Esophagus muscularis mucosa (tissue), 4 donors: ENCODE measurements at places on chromosomes 2 and 18. TPM values are rescaled to one million over a fixed set of nuclear protein-coding genes. Genes with fewer than 3 reads are reported as not detected.

- no peak overlapping the region for H3K4me3 ChIP-seq
- H3K4me1 ChIP-seq, result peaks cover 41% of the 10 kb centered on the region
- H3K36me3 ChIP-seq, result no peaks in the 10 kb centered on the region
- no peak for DNase-seq
Measured at GRCh38 chr2:240255165-240255491, 114.7 kb upstream of the OTOS start.

DNA sequence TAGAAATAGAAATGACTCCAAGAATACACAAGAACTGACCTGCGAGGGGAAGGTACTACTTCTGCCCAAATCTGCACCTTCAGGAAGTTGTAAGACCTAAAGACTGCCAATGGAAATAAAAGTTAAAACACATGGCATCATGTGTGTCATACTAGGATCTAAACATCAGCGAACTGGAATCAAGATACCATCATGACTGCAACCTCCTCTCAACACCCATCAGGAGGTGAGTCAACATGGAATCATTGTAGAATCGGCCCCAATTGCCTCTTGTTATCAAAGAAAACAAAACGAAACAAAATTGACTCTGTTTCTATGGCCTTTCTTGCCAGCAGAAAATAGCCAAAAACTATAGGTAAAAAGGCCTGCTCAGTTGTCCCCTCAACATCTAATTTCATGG lies 15.1 kb downstream of the RDH14 start:
- no peak overlapping the region for H3K4me3 ChIP-seq
- no peak for DNase-seq
- no peaks in the 10 kb centered on the region for H3K4me1 ChIP-seq
- H3K27me3 ChIP-seq, result no peaks in the 10 kb centered on the region
- no peaks in the 10 kb centered on the region for H3K36me3 ChIP-seq

GAL3ST2 gene
- not detected for total RNA-seq

IL36G gene
- not detected for total RNA-seq

B4GALT6 gene
- 12.0 TPM for total RNA-seq

GRCh38 chr2:65431421-65432226 lies 775 bp downstream of the SPRED2 start:
- H3K4me3 ChIP-seq, result peak overlapping the region; percentile 89
- H3K27me3 ChIP-seq, result no peaks in the 10 kb centered on the region
- no peak for DNase-seq
- no peaks in the 10 kb centered on the region for H3K36me3 ChIP-seq

- peaks cover 71% of the 10 kb centered on the region for H3K4me1 ChIP-seq
- no peak overlapping the region for H3K4me3 ChIP-seq
- DNase-seq, result no peak
- no peaks in the 10 kb centered on the region for H3K36me3 ChIP-seq
- no peaks in the 10 kb centered on the region for H3K27me3 ChIP-seq
Measured at GRCh38 chr2:9262671-9263171, 56.1 kb downstream of the ASAP2 start.

GRCh38 chr2:42385225-42385624 lies 24.2 kb upstream of the COX7A2L start:
- no peak for DNase-seq
- H3K4me3 ChIP-seq, result no peak overlapping the region
- H3K36me3 ChIP-seq, result no peaks in the 10 kb centered on the region
- no peaks in the 10 kb centered on the region for H3K4me1 ChIP-seq
- no peak overlapping the region for H3K27ac ChIP-seq
- H3K27me3 ChIP-seq, result no peaks in the 10 kb centered on the region

- H3K27ac ChIP-seq, result no peak overlapping the region
- no peaks in the 10 kb centered on the region for H3K36me3 ChIP-seq
- no peak overlapping the region for H3K4me3 ChIP-seq
- DNase-seq, result no peak
- H3K4me1 ChIP-seq, result no peaks in the 10 kb centered on the region
- H3K27me3 ChIP-seq, result no peaks in the 10 kb centered on the region
Measured at GRCh38 chr2:128608921-128609880, 290.5 kb upstream of the HS6ST1 start.

FAM237A gene
- not detected for total RNA-seq

DNA sequence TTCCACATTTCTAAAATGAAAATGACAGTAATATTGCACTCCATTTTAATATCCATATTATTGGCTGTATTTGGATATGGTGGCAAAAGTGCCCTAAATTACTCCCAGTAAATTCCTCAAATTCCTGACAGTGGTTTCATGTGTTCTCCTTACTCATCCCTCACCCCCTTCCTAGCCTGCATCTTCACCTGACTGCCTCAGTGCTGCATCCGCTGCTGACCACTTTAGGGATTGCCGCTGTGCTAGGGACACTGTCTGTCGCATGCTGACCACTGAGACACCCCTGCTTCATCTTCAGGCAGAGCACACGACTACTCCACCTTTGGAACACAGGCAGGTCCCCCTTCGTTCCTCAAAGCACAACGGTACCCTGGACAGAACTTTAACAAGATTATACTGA lies 32.6 kb downstream of the DSEL start:
- no peaks in the 10 kb centered on the region for H3K27me3 ChIP-seq
- H3K27ac ChIP-seq, result no peak overlapping the region
- H3K36me3 ChIP-seq, result no peaks in the 10 kb centered on the region
- H3K4me1 ChIP-seq, result no peaks in the 10 kb centered on the region

DNA sequence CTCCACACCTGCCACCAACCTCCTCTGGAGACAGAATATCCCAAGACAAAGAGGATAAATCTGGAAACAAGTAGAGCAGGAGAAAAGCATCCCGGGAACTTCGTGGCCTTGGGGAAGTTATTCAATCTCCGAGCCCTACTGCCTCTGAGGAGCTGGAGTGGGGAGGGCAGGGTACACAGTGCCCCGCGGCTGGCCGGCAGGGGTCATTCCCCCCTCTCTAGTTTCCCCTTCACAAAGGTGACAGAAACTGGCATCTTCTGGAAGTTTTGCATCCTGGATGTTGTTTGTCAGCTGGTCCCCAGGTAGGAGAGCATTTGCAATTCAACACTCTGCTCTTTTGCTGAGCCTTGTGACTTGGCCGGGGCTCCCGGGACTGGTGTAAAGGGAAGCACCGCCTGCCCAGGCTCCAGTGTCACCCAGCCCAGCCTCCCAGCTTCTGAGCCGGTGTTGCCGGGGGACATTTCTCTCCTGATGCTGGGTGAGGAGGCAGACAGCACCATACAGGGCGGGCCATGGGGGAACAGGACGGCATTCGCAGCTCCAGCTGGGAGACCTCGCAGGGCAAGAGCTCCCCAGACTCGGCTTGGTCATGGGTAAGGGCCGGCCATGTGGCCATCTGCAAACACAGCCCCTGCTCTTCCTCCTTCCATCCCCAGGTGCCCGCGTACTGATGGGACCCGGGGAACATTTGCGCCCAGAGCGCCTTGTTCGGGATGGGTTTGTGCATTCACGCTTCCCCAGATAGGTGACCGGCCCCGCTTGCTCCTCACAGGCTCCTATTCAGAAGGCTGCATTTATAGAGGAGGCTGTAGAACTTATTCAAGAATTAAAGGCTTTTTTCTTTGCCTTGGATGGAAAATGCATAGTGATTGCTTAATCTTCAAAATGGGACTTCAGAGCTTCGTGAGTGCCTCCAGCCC lies 7.4 kb upstream of the NTSR2 start:
- H3K27me3 ChIP-seq, result peaks cover 27% of the 10 kb centered on the region
- no peak for DNase-seq
- no peaks in the 10 kb centered on the region for H3K36me3 ChIP-seq
- H3K4me3 ChIP-seq, result no peak overlapping the region

DNA sequence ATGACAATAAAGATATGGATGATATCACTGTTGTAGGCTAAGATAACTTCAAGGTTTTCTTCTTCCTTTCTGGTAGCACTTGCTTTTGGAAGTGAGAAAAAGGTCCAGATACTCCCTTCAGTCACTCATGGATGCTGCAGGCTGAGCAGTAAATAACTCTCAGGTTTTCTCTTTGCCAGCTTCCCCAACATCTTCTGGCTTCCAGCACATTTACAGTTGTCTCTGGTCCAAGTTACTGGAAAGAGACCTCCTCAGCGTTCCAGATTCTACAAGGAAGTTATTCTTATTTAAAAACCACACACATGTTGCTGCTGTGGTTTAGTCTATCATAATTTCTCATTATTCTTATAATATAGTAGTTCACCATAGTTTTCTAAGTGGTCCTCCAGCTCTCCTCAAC lies 383.4 kb downstream of the PLCL1 start:
- no peak for DNase-seq
- no peaks in the 10 kb centered on the region for H3K27me3 ChIP-seq
- H3K36me3 ChIP-seq, result no peaks in the 10 kb centered on the region
- no peak overlapping the region for H3K27ac ChIP-seq
- no peak overlapping the region for H3K4me3 ChIP-seq
- peaks cover 4% of the 10 kb centered on the region for H3K4me1 ChIP-seq

DNA sequence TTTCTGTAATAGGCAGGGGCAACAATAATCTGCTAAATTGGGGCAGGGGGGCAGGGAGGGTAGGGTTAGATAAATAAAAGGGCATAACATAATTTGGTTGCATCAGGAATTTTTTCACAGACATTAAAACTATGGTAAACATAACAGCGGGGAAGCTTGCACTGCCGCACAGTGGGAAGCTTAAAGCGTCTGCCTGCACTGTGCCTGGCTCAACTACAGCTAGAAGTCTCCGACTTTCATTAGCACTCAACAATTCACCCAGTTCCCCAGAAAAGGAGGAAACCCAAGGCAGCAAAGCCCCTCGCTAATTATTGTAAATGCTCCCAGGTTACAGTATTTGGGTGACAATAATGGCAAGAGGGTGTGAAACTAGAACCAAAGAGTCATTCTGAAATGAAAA lies 562.9 kb downstream of the ARHGAP15 start:
- H3K27ac ChIP-seq, result no peak overlapping the region
- H3K4me3 ChIP-seq, result no peak overlapping the region
- no peak for DNase-seq
- no peaks in the 10 kb centered on the region for H3K4me1 ChIP-seq
- no peaks in the 10 kb centered on the region for H3K27me3 ChIP-seq

- H3K27me3 ChIP-seq, result no peaks in the 10 kb centered on the region
- DNase-seq, result peak; percentile 92
- no peak overlapping the region for H3K4me3 ChIP-seq
- H3K4me1 ChIP-seq, result peaks cover 14% of the 10 kb centered on the region
- H3K27ac ChIP-seq, result no peak overlapping the region
Measured at GRCh38 chr2:191376981-191377629, 131.9 kb downstream of the MYO1B start.

GRCh38 chr2:3151153-3151918 lies 226.3 kb downstream of the EIPR1 start:
- H3K4me3 ChIP-seq, result no peak overlapping the region
- DNase-seq, result no peak
- H3K4me1 ChIP-seq, result no peaks in the 10 kb centered on the region
- H3K27ac ChIP-seq, result no peak overlapping the region
- H3K27me3 ChIP-seq, result no peaks in the 10 kb centered on the region
- H3K36me3 ChIP-seq, result no peaks in the 10 kb centered on the region

DNA sequence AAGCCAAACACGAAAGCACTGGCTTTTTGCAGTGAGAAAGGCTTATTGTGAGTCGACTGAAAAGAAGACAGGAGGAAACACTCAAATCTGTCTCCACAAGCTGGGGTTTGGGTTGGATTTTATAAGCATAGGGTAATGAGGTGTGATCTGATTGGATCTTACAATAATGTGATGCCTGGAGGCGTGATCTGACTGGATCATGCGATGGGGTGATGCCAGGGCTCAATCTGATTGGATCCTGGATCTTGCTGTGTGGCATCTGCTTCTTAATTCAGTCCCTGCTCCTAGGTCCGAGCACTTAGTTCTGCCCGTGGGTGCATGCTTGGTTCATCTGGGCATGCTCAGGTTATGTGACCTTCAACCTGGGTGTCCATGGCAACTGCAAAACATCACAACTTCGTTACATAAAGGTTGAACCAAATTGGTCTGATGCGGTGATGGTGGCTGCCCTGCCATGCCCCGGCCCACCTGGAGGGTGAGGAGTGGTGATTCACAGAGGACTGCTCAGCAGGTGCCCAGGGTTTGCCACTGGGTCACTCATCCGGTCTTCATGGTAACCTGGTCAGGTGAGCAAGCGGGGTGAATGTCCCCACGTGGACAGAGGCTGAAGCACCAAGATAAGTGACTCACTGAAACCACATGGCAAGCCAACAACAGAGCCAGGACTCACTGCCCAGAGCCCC lies 111.0 kb downstream of the KCNF1 start:
- DNase-seq, result no peak
- no peaks in the 10 kb centered on the region for H3K4me1 ChIP-seq
- no peak overlapping the region for H3K27ac ChIP-seq
- no peak overlapping the region for H3K4me3 ChIP-seq
- no peaks in the 10 kb centered on the region for H3K27me3 ChIP-seq
- no peaks in the 10 kb centered on the region for H3K36me3 ChIP-seq

DNA sequence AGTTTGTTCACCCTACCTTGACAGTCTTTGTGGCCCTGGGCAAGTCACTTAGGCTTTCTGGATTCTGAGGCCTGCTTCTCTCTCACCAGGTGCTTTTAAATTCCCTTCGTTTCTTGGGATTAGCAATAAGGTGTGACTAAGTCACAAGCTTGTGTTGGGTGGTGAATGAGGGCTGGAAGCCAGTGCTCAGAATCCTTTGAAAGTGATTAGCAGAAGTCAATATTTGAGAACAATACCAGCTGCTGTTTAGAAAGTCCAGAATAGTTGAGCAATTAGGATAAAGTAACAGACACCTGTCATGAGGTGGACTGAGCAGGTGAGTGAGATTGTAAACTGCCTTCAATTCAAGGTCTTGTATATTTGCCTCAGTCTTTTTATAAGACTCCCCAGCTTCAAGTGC lies 19.3 kb upstream of the MGAT5 start:
- H3K27me3 ChIP-seq, result no peaks in the 10 kb centered on the region
- H3K4me1 ChIP-seq, result no peaks in the 10 kb centered on the region
- H3K36me3 ChIP-seq, result no peaks in the 10 kb centered on the region
- H3K27ac ChIP-seq, result no peak overlapping the region
- no peak for DNase-seq
- no peak overlapping the region for H3K4me3 ChIP-seq

- no peak for DNase-seq
- H3K4me3 ChIP-seq, result no peak overlapping the region
- H3K4me1 ChIP-seq, result peaks cover 9% of the 10 kb centered on the region
- no peaks in the 10 kb centered on the region for H3K27me3 ChIP-seq
- no peaks in the 10 kb centered on the region for H3K36me3 ChIP-seq
Measured at GRCh38 chr2:96962567-96963203, 23.7 kb downstream of the FAM178B start.

DNA sequence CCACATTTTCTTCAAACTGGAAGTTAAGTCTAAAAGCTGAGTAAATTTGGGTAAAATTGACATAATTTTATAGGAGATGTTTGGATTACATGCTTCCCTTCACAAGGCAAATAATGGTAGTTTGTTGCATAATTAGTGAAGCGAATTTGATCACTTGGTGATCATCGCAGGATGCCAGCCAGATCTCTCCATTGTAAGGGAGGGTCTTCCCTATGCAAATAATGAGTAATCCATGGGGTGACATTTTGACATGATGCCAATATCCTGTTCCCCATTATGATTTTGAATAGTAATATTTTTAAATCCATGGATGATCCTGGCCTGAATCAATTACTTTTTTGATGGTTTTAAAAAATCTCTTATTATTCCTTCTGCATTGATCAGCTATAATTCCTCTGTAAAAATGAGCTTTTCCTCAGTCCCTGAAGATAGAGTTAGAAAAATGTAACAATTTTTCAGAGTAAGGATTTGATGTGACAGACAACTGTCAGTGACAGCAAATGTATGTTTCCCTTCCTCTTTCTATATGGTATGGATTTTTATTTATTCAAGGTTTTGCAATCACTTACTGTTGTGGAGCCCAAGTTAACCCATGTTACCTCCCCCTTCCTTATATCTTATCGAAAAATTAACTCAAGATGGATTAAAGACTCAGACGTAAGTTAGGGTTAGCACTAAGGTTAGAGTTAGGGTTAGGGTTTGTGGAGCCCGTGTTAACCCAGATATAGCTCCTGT lies 21.4 kb downstream of the CCL20 start:
- H3K27me3 ChIP-seq, result no peaks in the 10 kb centered on the region
- H3K4me3 ChIP-seq, result no peak overlapping the region
- no peak for DNase-seq
- no peaks in the 10 kb centered on the region for H3K36me3 ChIP-seq

UGT1A5 gene
- not detected for total RNA-seq

EMX1 gene
- total RNA-seq, result not detected
